LoVo (cell line): ENCODE measurements at places on chromosomes 11 and 22.

DNA sequence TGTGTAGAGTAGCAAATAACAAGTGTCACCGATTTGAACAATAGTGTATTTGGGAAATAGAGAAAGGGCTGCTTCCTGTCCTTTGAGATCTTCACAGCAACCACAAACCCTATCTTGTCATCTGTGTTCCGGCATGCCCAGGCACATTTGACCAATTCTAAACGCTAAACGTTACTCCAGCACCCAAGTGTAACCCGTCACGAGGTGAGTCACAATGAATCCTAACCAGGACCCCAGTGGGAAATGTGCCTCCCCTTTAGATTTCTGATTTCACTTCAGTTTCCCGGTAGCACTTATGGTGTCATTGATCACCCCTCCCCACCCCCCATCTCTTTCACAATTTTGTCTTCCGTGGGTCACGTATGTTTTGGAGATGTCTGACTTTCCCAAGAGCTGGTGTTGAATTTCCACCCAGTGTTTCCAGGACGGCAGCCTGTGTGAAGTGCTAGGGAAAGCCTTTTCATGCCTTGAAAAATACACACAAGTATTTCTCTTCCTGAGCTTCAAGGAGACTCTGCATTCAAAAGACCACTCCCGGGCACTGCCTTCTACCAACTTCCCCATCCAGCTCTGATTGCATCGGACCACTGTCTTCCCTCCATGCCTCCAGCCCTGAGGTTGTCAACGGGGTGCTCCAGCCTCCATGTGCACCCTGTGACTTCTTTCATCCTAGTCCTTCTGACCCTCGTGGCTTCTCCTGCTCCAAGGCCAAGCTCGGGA lies 10.5 kb upstream of the C11orf24 start:
- no peak for DNase-seq

- DNase-seq = no peak
Measured at GRCh38 chr11:35387111-35387982, 32.0 kb downstream of the SLC1A2 start.

DNA sequence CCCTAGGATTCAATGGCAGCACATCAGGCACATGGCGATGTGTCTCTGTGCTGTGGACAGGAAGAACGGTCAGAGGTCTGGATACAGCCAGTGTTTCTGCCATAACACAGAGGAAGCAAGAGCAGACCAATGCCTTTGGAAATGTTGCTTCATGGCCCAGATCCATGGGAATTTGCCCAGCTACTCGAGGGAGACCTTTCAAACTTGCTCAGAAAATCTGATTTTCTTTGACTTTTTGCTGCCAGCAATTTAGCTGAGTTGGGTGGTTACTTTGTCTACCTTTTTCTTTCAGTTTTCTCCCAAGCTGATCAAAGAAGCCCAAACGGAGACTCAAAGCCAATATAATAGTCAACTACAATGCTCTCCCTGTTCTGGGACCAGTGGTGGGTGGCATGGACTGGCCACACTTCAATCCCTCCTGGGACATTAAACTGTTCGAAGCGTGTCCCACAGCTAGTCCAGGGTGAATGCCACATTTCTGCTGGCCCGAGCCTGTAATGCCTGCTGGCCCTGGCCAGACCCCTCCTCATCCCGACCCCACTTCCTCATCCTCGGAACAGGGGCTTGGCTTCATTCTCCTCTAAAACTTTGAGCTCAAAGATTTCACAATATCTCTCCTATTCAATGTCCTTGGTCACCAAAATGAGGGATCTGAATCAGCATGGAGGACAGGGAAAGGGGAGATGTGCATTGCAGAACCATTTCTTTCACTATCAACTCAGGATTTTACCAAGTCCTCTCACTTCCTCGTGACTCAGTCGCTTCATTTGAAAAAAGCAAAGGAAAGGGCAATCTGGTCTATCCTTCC lies 93.3 kb downstream of the ABTB2 start:
- no peak for DNase-seq

DNA sequence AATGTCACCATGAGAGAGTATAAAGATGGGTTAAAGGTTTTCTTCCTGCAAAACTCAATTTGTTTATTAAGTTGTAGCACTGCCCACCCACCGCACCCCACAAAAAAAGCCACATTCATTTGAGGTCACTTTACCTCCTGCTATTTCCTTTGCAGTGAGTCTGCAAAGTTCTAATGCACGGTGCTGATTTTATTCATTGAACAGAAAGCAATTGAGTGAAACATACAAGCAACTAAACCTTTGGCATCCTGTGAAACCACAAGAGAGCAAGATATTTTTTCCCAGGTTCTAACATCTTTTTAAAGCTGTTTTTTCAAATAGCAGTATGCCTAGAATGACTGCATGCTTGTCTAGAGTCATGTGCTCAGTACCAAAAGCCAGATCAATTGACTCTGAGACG lies 39.0 kb downstream of the RRAS2 start:
- no peak for DNase-seq

DNA sequence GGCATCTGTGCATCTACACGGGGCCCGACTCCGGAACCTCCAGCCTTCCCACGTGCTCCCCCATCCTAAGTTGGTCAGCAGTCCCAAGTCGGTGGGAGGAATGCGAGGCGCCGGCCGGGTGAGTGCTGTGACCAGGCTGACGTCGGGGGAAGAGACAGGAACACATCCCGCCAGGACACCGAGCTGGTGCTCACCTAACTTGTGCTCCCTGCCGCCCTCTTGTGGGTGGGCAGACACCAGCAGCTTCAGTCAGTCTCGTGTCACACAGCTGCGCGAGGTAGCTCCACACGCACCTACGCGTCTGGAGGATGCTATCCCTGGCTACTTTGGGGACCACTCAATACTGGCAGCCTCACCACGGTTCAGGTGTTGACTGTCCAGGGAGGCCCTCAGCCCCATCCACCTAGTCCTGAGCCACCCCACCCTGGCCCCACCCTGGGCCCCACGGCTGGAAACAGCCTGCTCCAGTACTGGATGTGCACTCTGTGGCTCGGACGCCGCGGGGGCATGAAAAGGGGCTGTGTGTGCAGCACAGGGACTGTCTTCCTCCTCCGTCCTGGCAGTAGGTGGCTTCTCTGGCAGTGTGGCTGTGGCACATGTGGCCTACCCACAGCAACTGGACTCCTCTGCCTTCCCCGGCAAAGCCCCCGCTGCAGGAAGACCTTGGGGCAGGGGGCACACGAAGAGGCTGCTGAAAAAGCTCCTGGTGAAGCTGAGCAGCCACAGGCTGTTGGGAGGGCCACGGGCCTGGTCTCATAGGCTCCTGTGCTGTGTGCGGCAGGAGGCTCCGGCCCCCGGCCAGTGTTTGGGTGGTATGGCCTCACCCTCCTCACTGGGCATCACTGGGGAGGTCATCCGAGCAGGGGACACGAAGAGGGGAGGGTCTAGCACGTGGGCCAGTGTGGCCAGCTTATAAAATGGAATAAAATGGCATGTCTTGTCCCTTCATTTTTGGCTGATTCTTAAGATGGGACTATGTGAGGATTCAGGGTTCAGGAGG lies 11.2 kb upstream of the BID start:
- peak; percentile 46 for DNase-seq

DNA sequence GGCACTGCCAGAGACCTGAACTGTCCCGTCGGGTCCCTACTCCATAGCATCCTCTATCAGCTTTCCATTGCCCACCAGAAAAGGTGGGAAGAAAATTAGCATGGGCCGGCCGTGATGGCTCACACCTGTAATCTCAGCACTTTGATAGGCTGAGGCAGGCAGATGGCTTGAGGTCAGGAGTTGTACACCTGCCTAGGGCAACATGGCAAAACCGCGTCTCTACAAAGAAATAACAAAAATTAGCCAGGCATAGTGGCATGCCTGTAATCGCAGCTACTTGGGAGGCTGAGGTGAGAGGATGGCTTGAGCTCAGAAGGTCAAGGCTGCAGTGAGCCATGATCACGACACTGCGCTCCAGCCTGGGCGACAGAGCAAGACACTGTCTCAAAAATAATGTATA lies 3.5 kb downstream of the SLC25A18 start:
- no peak for DNase-seq

DNA sequence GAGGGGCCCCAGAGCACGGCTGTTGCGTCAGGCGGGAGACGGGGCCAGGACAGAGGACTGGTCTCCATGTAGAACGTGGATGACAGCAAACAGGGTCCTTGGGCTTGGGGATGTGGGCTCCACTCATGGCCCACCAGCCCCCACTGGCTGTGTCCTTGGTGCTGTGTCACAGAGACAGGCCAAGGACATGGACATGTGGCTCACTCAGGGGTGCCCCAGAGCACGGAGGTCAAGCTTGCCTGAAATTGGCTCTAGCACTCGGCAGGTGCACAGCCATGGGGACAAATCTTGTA lies 14.4 kb downstream of the FADS2 start:
- DNase-seq = no peak

DNA sequence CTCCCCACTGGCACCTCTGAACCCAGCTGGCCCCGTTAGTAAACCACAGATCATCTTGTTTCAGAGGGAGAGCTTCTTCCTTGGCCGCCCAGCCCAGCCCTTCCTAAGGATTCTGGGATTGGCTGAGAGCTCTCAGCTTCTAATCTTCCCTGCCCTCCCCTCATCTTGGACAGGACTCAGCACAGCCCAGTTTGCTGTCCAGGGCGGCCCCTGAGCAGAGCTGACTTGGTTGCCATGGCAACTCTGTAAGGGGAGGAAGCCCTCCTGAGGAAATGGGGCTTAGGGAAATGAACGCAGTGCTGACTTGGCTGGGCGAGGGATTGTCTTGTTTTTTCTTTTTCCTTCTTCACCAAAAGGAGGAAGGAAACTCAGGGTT lies 4.6 kb downstream of the APOL4 start:
- no peak for DNase-seq

DNA sequence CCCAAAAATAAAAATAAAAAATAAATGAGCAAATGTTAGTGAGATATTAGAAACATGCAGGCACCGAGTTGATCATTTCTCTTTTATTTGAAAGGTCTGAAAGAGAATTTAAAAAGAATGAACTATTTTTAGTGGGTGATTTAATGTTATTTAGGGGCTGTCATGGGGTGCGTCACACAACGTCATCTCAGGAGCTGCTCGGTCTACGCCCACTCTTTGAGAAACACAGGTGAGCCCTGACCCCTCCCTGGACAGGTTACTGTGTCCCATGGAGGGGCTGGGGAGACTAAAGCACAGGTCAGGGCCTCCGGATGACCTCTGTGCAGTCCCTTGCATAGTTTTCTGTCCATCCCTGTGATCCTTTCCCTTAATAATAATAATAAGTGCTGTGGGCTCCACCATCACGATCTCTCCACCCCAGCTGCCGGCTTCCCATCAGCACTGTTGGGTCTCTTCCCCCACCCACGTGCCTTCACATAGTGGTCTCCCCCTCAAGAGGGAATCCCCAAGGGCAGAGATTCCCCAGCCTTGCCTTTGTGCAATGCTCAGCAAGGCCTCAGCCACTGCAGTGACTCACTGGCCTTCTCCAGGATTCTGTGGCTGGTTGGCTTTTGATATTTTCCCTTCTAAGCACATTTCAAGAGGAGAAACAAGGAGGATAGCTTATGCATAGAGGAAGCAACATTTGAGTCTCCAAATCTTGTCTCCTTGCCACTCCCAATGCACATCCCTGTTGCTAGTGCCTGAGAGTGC lies 159.9 kb downstream of the TTC17 start:
- no peak for DNase-seq

- DNase-seq = no peak
Measured at GRCh38 chr22:48076008-48076407, 1313.6 kb downstream of the TBC1D22A start.

DNA sequence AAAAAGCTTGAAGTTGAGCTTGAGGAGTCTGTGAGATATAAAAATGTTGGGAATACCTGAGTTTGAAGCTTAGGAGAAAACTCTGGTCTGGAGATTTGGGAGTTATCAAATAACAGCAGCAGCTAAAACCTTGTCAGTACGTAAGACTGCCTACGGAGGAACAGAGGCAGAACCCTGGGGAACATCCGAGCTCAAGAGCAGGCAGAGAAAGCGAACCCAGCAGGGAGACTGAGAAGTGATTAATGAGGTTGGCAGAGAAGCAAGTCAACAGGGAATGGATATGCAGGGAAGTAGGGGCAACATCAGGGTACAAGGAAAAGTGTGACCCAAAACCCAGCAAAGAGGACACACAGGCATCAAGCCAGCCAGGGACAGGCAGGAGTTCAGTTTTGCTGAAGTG lies 12.6 kb upstream of the MTFP1 start:
- no peak for DNase-seq

DNA sequence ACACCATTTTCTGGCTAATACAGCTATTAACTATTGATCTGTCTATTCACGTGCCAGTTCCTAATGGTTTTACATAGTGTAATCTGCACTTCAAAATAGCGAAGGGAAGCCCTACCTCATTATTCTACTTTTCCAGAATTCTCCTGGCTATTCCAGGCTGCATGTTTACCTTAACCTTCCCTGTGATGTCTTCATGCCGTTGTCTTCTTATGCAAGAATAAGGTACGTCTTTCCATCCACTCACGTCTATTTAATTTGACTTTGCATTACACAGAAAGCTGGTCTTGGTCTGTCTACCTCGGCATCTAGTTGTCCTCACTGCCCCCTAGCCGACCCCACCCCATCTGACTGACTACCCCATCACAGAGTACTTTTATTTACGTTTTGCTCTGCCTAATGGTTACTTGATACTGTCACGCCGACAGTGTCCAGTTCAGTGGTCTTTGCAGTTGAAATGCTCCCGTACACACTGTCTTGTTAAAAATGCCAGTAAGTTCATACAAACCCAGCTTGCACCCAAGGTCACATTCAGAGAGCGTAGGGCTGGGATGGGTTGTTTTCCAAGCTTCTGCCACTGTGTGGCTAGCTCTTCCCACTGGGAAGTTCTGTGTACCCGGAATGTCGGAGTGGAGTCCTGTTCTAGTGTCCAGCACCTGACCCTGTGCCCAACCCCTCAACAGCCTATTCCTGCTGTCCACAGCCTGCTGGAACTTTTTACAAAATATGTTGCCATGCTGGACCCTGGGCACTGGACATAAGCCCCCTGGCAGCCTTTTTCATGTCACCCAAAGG lies 15.0 kb downstream of the NEAT1 start:
- DNase-seq = no peak
